ENCODE measurements at places on chromosomes 2 and 18. TPM values are rescaled to one million over a fixed set of nuclear protein-coding genes. Genes with fewer than 3 reads are reported as not detected.

The PSD4 gene
- total RNA-seq, result 1.0 TPM

The LMAN1 gene
- total RNA-seq, result 61.1 TPM

DNA sequence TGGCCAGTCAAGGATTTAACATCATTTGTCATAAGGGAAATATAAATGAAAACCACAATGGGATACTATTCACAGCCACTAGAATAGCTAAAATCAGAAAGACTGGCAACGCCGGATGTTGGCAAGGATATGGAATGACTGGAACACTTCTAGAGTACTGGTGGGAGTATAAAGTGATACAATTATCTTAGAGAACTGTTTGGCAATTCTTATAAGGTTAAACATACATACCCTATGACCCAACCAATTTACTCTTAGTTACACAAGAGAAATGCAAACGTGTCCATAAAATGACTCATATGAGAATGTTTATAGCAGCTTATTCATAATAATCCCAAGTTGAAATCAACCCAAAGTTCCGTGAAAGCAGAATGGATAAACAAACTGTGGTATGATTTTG is 35.1 kb downstream of the MAPK4 start:
- H3K4me3 ChIP-seq, result no peak overlapping the region
- no peak overlapping the region for H3K27ac ChIP-seq
- no peak for DNase-seq
- no peaks in the 10 kb centered on the region for H3K36me3 ChIP-seq

- DNase-seq, result no peak
- peaks cover 14% of the 10 kb centered on the region for H3K36me3 ChIP-seq
- no peaks in the 10 kb centered on the region for H3K27me3 ChIP-seq
- no peak overlapping the region for H3K27ac ChIP-seq
- H3K4me1 ChIP-seq, result 0 out of 2 replicates have a peak, but pooled peaks cover 2% of the 10 kb centered on the region
- no peak overlapping the region for H3K4me3 ChIP-seq
Observed at GRCh38 chr2:150985741-150986140, 275.9 kb downstream of the RBM43 start.

The CXCR4 gene
- 0.79 TPM for total RNA-seq
